ENCODE measurements at places on chromosomes 3 and 15. TPM values are rescaled to one million over a fixed set of nuclear protein-coding genes. Genes with fewer than 3 reads are reported as not detected.

Gene GPR176
- total RNA-seq, result 5.6 TPM

Gene LRRC57
- total RNA-seq, result 25.5 TPM

- DNase-seq, result no peak
Observed at GRCh38 chr3:69770219-69770618, 31.0 kb downstream of the MITF start.

Gene LRRC58
- total RNA-seq, result 40.4 TPM

- DNase-seq, result no peak
Observed at GRCh38 chr15:66071160-66071920, 182.2 kb downstream of the MEGF11 start.

Data from omental fat pad (tissue), 4 donors.